Activated CD8-positive, alpha-beta memory T cell treated with anti-CD3 and anti-CD28 coated beads for 24 hours (primary cell): ENCODE measurements at places on chromosomes 13 and 19.

DNA sequence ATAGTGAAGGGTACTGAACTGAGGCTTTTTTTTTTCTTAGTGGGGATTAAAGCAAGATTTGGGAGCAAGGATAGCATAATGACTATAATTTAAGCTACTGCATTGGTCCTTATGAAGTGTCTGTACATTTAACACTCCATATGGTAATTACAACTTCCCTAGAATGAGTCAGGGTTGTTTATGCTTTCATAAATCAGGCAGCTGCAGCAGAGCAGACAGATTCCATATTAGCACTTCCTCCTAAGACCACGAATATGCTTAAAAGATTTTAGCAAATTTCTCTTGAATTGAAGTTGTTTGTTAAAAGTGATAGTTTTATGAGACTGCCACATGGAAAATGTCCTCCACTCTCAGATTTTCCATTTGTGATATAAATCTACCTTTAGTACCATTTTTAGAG, 401.1 kb upstream of the SPRY2 start:
- no peak for DNase-seq

- DNase-seq, result no peak
Observed at GRCh38 chr13:26227166-26227971, 5.3 kb upstream of the RNF6 start.

GRCh38 chr13:19781526-19781925, 1.2 kb downstream of the PSPC1 start:
- DNase-seq, result no peak

DNA sequence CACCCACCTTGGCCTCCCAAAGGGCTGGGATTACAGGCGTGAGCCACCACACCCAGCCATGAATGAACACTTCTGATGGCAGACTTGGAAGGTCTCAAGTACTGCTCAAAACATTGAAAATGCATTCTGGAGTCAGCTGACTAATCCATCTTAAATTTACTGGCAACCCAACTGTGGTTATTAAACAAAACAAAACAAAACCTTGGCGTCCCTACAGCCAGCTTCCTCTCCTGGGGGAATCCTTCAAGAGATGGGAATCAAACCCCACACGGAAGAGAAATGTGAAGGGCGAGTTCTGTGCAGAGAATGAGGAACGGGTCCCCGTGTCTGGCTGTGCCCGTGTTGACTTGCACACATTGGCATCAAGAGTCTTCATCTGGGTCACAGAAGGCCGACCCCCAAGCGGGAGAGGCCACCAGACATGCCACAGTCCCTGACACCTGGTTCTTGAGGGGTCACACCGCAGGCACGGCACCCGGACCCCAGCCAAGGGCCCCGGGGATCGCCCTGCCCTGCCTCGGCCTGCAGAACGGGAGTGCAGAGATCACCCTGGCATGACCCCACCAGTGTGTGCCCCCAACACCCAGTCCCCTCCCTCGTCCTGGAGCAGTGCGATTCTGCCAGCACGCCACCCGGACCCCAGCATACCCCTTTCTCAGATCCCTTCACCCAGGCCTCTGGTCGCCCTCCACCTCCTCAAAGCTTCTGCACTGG, 3.2 kb downstream of the MAP2K2 start:
- no peak for DNase-seq

GRCh38 chr19:2927032-2927430, 17.7 kb downstream of the ZNF77 start:
- no peak for DNase-seq

DNA sequence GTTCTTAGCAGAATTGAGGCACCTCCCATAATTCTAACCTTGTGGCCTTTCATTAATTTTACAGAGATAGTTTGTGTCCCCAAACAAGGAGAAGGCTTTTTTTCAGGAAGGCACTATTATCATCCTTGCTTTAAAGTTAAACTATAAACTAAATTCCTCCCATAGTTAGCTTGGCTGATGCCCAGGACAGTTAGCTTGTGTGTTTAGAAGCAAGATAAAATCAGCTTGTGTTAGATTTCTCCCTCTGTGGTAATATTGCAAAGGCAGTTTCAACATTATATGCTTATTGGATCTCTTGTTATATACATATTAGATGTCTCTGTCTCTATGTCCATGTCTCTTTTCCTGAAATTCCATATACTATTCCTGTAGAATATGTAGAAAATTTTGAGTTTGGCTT, 342.7 kb downstream of the TBC1D4 start:
- DNase-seq, result no peak

GRCh38 chr19:295687-296370, 4.6 kb upstream of the PLPP2 start:
- DNase-seq, result no peak

DNA sequence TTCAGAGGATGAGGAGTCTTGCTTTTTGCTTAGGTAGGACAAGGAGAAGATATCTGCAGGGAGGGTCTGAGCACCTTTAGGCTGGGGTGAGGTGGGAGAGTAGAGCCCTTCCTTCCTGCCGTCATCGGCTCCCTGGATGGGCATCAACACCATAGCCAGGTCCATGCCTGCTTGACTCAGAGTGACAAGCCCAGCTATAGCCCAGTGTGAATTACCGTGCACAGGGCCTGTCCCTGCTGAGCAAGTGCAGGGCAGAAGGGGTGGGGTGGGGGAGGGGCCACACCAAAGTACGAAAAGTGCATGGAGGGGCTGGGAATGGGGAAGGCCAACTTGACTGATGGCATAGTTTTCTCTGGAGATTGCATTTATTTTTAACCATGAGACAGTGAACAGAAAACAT, 30.3 kb upstream of the RNF113B start:
- no peak for DNase-seq

DNA sequence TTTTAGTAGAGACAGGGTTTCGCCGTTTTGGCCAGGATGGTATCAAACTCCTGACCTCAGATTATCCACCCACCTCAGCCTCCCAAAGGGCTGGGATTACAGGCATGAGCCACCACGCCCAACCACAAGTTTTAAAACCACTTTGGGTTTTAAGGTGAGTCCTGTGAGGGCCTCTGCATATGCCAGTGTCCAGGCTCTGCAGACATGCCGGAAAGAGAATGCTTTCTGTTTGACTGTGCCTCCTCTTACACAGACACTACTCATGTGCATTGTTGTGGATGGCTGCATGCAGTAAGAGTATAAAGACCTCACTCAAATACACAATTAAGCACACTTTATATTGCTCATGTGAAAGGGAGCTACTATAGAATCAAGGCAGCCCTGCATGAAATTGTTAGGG, 20.8 kb upstream of the SLC25A30 start:
- DNase-seq, result no peak

- DNase-seq, result no peak
Observed at GRCh38 chr13:27643334-27644132, 21.8 kb downstream of the POLR1D start.

GRCh38 chr13:70353096-70353495, 244.8 kb upstream of the KLHL1 start:
- no peak for DNase-seq

GRCh38 chr13:105805892-105806627, 729.4 kb downstream of the EFNB2 start:
- DNase-seq, result no peak

DNA sequence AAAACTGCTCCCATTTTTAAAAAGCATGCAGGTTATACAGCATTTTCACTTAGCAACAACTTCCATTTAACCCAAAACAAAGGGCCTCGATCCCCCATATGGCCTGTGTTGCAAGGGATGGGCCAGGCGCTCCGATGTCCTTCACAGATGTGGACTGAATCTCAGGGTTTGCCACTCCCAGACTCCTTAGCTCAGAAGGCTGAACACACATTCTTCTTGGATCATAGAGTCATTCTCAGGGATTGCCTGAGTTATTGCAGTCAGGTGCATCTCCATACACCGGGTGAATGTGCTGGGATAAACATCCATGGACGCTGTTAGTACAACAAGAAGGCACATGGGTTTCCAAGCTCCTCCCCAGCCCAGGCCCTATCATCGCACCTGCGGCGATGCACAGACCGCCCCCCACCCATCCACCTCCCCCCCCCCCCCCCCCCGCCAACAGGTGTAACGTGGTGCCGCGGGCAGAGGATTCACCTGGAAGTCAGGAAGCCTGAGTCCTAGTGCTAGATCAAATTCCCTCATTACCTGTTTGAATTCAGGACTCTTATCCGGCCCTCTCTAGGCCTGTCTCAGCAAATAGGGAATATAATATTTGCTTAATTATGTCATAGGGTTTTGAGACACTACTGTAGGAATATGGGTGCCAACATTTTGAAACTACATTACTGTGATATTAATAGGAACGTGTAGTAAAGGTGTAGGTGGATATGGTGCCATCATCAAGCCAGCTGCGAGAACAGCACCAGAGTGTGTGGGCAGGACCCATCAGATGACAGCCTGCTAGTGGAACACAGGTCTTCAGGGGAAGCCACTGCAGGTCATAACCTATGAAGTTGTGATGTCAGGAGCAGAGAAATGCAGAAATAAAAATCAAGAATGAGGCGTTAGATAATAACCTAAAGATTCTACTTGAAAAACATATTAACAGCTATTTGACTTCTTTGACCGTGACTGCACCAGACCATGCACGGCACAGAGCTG, 110.9 kb downstream of the SACS start:
- DNase-seq, result no peak

DNA sequence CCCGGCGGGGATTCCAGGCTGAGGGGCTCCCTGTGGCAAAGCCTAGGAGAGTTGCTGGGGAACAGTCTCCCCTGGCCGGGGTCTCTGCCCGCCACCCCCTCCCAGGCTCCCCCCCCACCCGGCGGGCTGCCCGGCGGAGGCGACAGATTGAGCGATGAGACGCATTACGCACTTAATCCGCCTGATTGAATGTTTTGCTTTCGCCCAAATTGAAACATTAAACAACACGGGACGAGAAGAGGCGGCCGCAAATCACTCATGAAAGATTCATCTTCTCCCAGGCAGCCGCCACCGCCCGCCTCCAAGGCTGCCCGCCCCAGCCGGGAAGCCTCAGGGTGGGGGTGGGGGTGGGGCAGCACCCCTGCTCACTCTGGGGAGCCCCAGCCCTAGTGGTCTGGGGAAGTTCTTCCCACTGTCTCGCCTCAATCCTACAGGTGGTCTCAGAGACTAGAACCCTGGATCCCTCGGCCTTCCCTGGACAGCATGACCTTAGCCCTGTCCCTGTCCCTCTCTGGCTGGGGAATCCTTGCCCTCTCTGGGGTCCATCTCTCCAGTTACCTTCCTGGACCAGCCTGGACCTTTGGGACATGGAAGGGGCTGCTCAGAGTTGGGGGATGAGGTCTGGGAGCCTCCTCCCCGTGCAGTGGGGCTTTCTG, 7.6 kb upstream of the ERFL start:
- no peak for DNase-seq

DNA sequence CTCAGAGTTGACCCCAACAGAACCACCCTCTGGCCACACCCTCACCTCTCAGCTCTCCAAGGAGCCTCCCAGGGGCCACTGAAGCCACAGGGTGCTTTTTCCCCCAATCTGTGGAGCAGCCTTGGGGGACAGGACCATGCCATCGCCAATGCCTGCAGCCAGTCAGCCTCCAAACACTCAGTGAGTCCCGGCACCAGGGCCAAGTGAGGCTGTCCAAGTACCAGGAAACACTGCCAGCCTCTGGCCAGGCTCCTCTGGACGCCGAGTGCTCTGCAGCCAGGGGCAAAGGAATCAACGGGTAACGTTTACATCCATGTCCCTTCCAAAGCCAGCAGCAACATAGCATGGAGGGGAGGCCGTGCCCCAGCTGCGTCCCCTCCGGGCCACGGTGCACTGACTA, 9.5 kb upstream of the COMP start:
- no peak for DNase-seq

DNA sequence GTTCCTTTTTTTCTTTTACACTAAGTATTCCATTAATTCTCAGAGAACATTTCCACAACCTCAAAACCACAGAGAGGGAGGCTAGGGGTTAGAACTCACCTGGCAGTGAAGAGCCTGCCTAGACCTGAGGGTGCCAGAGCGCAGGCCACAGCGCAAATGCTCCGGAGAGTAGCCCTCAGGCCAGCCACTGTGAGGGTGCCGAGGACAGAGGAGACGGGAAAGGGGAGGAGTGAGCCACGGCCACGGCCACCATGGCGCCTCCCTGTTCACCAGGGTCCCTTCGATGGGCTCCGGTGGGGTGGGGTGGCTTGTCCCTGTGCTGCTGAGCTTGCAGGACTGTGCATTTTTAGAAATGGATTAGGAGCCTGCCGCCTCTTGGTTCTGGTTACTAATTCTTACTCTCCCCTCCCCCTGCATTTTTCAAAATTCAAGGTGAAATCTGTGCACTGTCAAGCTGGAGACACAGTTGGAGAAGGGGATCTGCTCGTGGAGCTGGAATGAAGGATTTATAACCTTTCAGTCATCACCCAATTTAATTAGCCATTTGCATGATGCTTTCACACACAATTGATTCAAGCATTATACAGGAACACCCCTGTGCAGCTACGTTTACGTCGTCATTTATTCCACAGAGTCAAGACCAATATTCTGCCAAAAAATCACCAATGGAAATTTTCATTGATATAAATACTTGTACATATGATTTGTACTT, 58.8 kb downstream of the GGACT start:
- DNase-seq, result no peak

GRCh38 chr19:31659897-31660210, 310.6 kb upstream of the TSHZ3 start:
- DNase-seq, result no peak

DNA sequence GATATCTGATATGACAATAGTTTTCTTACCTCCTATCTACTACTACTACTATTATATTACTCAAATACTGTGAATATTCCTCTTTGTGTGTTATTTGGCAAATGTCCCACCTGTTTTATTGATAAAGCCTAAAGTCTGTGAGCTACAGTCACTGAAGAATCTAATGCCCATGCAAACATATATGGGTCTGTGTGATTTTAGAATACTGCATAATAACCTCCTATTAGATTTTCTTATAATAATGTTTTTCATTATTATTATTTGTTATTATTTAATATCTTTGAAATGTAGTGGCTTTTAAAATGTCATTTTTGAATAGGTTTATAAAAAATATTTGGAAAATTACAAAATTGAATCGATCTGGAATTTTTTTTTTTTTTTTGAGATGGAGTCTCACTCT, 1330.8 kb upstream of the MIR17HG start:
- no peak for DNase-seq

- DNase-seq, result no peak
Observed at GRCh38 chr19:46761418-46761831, 15.2 kb upstream of the STRN4 start.

DNA sequence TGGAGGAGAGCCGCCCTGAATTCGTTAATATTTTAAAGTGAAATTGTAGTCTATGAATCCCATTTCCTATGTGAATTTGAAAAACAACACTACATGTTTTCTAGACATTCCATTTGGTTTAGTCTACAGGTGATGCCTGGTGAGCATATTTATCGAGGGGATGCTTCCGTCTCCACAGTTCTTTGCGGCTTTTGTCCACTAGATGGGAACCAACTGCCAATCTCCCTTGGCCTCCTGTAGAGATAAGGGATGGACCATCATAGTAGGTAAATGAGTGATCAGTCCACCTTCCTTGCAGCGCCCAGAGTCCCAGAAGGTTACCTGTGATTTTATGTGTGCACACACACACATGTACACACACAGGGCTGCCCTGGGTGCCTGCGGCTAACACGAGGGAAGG, 289.8 kb upstream of the SOX21 start:
- DNase-seq, result no peak

GRCh38 chr19:14218620-14219330, 12.8 kb upstream of the ADGRL1 start:
- DNase-seq, result no peak

- DNase-seq, result no peak
Observed at GRCh38 chr19:14404312-14404711, 14.8 kb downstream of the DDX39A start.
